LHCN-M2 (cell line): ENCODE measurements at places on chromosomes 7 and 10.

DNA sequence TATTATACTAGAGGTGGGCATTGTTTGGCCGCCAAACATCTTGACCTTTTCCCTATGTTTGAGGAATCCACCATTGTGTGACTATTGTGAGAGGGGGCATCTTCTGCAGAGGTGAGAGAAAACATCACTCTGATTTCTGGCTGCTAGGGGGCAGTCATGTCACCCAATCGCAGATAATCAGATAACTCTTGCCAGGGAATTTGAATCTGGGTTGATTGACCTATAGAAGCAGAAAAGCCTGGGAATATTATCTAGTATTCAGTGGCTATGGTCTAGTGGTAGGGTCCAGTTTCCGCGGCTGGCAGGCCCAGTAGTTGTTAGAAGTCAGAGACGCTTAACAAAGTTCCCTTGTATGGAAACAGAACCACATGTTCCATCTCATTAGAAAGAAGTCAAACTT is 808.5 kb downstream of the PHTF2 start:
- peak; percentile 30 for DNase-seq

GRCh38 chr7:7977774-7978173 is 9.2 kb downstream of the GLCCI1 start:
- DNase-seq = no peak

DNA sequence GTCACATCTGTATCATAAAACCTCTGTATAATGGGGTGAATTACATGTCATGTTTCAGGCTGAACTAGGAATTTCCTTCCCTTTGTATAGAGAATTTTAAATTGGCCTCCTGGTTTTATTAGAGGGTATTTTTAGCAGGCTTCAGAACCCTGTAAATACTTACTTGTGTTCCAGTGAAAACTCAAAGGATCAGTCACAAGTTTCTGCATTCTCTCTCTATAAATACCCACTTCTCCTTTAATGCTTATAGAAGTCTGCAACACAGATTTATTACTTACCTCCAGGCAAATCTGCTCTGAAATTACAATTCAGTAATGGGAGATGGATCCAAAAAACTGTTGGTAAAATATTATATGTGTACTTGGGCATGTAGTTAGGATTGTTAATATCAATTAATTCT is 161.6 kb downstream of the GLI3 start:
- DNase-seq = no peak

DNA sequence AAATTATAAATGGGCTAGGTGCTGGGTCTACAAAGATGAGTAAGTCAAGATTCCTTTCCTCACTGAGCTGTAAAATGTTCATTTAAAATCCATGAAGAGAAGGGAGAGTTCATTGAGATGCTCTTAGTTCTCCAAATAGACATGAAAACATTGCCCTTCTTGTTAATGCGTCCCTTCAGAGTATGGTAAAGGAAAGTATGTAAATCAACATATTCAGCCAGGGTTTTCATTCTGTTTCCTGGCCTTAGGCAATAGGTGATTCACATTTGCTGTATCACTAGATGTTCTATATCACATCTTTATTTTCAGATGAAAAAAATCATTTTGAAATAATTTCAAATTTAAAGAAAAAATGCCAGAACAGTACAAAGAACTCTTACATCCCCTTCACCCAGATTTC is 5.4 kb downstream of the ANKIB1 start:
- DNase-seq = no peak

- DNase-seq = no peak
Observed at GRCh38 chr10:128709686-128710085, 583.5 kb upstream of the MKI67 start.
